CD4-positive, alpha-beta T cell treated with Interleukin-15 for 1 hour (primary cell): ENCODE measurements at places on chromosomes 2 and 18.

DNA sequence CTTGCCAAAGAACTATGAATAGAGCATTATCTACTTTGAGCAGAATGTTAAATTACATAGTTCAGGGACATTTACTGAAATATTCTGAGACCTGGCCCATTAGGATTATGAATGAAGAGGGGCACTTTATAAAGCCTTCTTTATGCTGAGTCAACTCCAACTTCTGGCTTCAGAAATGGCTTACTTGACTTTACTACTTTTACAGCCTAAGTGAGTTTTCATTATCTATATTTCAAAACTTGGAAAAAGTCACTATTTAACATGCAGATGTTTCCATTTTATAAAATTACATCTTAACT lies 37.7 kb downstream of the SESTD1 start:
- DNase-seq = no peak

GRCh38 chr2:173164396-173164795 lies 88.8 kb downstream of the MAP3K20 start:
- no peak for DNase-seq

DNA sequence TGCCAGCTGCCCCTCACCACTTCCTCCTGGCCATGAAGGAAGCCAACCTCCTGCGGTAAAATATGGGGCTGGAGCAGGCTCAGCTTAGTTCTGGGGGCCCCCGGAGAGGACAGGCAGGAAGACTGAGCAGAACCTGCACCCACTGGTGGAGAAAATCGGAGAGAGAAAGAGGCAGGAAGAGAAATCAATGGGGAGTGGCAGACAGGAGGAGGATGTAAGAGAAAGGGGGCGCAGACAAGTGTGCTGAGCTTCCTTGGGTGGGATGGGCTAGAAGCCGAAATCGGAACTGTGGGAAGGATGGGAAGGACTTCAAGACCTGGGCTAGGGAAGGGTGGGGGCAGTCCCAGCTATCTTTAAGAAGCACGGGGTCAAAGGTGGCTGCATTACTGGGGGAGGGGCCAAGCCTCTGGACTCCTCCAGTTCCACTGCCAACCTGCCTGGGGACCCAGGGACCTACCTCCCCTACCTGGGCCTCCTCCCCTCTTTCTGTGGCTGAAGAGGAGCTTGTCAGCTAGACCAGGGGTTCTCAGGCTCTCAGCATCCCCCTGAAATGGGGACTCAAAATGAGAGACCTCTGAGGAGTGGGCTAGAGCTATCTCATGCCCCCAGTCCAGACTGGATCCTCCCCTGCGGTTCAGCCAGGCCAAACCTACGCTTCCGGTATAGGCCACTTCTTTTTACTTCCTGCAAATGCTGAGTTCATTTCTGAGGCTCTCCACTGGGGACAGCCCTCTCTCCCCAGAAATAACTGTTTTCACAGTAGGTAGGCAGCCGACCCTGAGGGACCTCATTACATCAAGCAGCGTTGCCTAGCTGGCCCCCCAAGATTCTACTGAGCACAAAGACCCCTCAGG lies 33.6 kb upstream of the B3GNT7 start:
- DNase-seq = peak; percentile 37

DNA sequence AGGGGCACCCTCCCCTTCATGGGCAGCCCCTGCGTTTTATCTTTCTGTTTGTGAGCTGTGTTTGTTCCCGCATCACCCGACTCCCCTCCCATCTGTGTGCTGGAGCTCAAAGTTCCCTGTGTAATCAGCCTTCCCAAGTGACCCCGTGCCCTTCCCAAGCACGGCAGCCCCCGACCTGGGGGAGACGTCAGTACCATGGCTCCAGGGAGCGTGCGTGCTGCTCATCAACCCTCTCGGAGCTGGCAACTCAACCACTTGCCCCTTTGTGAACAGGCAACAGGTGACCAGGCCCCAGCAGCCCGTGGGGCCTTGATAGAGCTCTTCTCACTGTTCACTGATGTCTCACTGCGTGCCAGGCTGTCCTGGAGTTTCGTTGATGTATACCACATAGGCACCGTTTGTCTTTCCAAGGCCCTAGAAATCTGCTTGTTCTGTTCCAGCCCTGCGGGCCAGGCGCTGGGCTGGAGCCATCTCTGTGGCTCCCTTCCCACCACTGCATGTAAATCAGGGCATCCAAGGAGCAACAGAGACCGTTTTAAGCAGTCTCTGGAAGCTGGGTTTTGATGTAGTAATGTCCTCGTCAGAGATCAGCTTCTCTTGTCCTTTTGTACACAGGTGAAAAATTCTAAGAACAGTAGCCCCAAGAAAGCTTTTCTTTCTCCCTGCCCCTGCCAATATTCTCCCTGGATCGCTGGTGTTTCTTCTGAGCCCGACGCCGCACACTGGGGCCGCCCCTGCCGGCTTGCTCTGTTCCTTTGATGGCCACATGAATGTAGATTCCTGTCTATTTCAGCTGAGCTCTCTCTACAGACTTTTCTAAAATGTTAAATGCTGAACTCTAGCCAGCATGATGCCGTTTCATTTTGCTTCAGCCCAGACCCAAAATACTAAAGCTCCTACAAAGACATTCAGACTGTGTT lies 107.0 kb upstream of the PTPRM start:
- DNase-seq = no peak

- DNase-seq = no peak
Measured at GRCh38 chr18:79672490-79673276, 6.9 kb upstream of the CTDP1 start.
